Activated CD4-positive, alpha-beta memory T cell treated with anti-CD3 and anti-CD28 coated beads for 36 hours (primary cell): ENCODE measurements at places on chromosomes 11 and 22. TPM values are rescaled to one million over a fixed set of nuclear protein-coding genes. Genes with fewer than 3 reads are reported as not detected.
A peak's percentile ranks its signal among the peaks of the same experiment; 100 is the strongest.

- no peak for DNase-seq
These were observed 1484.2 kb downstream of the BRD1 start for GRCh38 chr22:48343461-48343860.

DNA sequence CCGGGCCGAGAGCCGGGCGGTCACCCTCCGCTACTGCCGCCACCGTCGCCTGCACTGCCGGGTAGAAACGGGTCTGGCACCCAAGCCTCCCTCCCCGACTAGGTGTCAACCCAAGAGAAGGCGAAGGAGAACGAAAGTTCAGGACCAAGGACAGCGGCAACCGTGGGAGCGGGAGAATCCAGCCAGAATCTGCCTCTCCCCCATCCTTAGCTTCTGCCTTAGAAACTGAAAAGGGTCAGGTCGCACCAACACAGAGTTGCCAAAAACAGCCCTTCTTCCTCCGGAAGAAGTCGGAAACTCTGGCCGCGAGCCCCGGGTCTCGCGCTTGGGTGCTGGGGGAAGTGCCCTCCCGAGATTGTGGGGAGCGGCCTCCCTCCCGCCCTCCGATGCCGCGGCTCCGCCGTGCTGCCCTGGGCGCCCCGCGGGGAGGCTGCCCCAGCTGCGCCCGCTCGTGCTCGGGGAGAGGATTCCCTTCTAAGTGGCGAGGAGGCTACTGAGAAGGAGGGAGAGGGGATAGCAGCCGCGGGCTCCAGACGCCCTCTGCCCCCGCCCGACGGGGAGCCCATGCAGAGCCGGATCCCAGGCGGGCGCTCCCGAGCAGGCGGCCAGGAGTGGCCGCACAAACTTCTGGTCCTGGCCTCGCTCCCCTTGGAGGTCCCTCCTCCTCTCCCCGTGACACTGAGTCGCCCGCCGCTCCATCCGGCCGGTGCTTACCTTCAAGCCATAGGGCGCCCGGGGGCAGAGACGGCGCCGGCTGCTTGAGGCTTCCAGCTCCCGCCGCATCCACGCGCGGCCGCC, 637 bp downstream of the DRD2 start:
- peak; percentile 65 for DNase-seq

The ROBO4 gene
- not detected for total RNA-seq

The ADM2 gene
- total RNA-seq = 7.3 TPM

DNA sequence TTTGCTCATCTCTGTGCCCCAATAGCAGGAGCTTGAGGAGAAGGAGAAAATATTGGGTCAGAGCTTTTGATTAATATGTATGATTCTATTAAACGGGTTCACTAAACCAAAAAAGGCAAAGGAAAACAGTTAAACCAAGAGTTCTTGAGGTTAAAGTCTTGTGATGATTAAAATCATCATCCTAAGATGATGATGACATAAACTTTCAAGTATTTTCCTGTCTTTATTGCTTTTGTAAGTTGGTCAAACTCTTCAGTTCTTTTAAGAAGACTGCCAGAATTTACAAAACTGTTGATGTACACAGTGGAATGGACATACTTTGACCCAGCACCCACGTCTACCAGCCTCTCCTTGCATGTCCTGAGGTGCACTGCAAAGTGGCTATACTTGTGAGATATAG, 41.0 kb downstream of the FDX1 start:
- DNase-seq = no peak

The NXPE1 gene
- not detected for total RNA-seq

DNA sequence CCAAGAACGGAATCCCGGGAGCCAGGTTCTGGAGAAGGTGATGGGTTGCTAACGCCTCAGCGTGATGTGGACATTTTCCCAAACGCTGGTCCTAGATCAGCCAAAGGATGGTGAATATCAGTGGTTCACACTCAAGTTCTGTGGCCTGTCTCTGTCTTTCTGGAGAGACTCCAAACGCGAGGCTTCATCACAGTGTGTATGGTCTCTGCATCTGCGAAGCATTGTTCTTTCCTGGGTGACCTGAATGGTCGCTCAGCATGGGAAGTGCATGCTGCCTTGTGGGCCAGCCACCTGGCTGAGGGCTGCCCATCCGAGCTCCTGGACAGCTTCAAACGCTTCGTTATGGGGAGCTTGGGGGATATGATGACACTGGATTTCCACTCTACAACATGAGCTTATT, 810.0 kb downstream of the TBC1D22A start:
- DNase-seq = no peak

- DNase-seq = no peak
These were observed 496.0 kb downstream of the MIAT start for GRCh38 chr22:27153386-27153785.

DNA sequence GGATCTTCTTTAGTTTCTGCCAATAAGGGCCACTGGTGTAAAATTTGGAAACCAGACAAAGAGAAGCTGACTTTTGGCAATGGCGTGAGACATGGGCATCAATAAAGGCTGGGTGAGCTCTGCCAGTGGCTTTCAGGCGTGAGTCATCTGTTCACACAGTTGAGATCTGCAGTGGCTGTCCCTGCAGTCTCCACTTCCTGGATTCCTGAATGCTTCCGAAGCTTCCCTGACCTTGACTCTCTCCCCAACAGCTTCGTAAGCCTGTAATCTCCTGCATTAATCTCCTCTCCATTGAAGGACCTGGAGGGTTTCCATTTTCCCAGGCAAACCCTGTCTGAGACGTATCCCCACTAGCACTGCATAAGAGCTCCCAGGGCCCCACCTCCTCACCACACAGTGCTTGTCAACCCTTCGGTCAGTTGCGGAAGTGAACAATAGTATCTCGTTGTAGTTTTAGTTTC, 574.7 kb downstream of the TBC1D22A start:
- DNase-seq = no peak

The CHEK1 gene
- total RNA-seq = 155 TPM

DNA sequence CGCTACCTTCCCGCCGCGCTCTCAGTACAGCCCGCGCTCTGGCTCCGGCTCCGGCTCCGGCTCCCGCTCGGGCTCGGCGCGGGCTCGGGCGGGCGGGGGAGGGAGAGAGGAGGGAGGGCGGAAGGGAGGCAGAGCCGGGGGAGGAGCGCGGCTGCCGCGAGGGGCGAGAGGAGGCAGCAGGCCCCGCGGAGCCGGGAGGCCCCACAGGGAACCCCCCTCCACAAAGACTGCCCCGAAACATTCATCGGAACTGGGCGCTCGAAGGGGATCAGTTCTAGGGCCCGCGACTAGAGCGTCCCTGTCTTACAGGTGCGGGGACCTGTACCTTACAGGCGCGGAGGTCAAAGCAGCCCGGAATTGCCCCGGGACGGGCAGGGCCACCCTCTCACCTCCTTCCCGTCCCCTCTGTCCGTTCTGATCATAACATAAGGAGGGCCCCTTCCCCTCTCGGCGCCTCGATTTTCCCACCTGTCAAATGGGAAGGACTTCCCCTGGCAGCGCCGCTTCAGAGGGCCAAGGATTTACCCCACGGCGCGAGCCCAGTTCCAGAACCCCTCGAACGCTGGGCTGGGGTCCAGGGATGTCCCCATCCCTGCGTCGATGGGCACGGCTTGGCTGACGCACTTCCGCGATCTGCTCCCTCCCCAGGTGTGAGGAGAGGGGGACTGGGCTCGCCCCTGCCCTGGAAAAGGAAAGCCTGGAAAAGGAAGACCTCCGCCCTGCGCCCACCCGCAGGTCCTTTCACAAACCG, at the start of gene SHISA8:
SHISA8 (minus strand) TSS at position 40 of the 751 bp plus-strand sequence. CDS start 407 bp downstream, outside the sequence.
- peak; percentile 70 for DNase-seq

DNA sequence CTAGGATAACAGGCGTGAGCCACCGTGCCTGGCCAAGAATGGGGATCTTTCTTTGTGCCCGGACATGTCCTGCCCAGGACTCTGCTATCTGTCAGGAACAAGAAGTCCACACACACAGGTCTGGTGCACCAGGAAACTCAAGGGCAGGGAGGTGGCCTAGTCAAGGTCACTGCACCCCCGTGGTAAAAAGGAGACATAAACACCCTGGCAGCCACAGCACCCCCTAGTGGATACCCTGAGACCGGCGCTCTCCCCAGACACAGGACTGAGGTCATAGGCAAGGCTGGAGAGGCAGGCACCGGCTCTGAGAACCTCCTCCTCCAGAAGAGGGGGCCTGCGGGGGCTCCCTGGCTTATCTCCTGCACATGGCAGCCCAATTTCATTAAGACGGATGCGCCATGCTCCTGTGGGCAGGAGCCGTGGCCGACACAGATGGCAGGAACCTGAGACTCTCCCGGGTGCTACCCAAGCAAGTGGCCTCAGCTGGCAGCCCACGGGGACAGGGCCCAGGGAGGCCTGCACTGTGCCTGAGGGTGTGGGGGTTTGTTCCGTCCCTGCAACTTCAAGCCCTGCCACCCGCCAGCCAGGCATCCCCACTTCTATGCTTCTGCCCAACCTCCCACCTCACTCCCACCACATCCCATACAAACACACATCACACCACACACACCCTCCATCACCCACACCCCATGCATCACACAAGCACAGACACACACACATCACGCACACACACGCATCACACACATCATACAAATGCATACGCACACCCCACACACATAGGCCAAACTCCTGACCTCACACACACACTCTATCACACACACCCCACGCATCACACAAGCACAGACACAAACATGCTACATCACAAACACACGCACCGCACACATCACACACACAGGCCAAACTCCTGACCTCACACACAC, 19.6 kb downstream of the MACROD1 start:
- peak; percentile 75 for DNase-seq

DNA sequence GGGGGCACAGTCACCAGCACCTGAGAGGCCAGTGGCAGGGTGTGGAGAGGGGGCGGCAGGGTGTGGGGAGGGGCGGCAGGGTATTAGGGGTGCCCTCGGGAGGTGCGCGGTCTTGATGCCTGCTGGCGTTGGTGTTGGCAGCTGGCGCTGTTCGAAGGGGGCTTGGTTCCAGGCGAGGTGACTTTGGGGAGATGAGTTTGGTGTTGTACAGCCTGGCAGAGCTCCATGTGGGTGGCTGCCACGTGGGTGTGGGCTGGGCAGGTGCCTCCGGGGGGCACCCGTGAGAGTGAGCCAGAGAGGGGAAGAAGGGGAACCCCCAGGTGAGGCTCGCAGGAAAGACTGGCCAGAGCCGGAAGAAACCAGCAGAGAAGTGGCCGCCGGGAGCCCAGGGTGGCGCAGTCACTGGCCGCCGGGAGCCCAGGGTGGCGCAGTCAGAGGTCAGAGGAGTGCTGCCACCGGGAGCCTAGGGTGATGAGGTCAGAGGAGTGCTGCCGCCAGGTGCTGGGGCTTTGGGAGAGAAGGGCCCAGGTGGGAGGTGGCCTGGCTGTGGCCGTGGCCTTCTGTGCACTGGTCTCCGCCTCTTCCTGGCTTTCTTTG, 44.7 kb downstream of the MUC6 start:
- DNase-seq = no peak

The SHISAL1 gene
- not detected for total RNA-seq

DNA sequence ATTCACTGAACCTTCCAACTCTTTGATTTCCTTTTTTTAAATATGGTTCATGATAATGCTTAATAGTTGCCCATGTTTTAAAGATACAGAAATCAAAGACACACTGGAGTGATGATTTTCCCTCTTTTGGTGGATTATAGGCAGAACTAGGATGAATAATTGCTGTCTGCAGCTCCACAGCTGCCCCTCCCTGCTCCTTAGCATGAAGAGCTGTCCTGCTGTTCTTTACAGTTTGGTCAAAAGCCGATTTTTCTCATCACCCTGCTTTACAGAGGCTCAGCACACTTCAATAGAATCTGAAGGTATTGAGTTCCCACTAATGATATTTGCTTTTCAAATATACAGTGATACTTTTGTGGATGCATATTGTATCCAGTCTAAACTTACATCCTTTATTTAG, 202.6 kb downstream of the AASDHPPT start:
- no peak for DNase-seq

The NXF1 gene
- 70.8 TPM for total RNA-seq

- no peak for DNase-seq
These were observed 43.4 kb upstream of the CSNK2A3 start for GRCh38 chr11:11396301-11397035.

DNA sequence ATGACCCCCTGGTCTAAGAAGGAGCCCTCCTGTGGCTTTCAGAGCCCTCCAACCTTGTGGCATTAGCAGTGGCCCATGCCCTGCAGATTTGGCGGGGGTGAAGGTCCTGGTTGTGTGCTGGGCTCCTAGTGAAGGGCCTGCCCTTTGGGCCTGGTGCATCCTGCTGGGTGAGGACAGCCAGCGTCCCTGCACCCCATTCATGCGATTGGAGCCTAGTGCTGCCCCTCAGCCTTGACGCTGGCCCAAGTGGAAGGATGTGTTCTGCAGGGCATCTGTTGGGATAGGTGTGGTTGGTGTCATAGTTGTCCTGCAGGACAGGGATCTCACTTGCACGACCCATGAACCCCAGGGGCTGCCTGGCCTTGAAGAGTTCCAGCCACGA, 28.1 kb upstream of the DGCR8 start:
- DNase-seq = no peak

GRCh38 chr22:22374579-22374978, 130.0 kb downstream of the VPREB1 start:
- no peak for DNase-seq

DNA sequence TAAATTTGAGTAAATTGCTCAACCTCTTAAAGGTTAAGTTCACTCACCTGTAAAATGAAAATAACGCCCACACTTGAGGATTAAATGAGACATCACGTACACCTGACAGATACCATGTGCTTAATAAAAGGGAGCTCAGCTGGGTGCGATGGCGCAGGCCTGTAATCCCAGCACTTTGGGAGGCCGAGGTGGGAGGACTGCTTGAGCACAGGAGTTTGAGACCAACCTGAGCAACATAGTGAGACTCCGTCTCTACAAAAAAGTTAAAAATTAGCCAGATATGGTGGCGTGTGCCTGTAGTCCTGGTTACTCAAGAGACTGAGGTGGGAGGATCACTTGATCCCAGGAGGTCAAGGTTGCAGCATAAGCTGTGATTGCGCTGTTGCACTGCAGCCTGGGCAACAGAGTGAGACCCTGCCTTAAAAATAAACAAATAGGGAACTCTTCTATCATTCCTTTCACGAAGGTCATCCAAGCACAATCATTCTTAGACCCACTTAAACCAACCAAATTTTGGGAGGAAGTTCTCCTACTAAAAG, 134.1 kb downstream of the BBOX1 start:
- DNase-seq = no peak

The ZNRD2 gene
- total RNA-seq = 48.1 TPM

The VPS26B gene
- total RNA-seq = 36.2 TPM

The OR4S1 gene
- total RNA-seq = not detected

GRCh38 chr11:6633422-6634408, 14.5 kb upstream of the TPP1 start:
- no peak for DNase-seq

- DNase-seq = no peak
These were observed 6.2 kb downstream of the HPS4 start for GRCh38 chr22:26477341-26477731.

The TENM4 gene
- total RNA-seq = not detected
